Activated naive CD4-positive, alpha-beta T cell treated with anti-CD3 and anti-CD28 coated beads, Interleukin-2, amount 10 ng/mL, durations not matched to agents 7 days and 5 days (primary cell): ENCODE measurements at places on chromosomes 12 and 14.

- no peak for DNase-seq
Observed at GRCh38 chr12:105812366-105812765, 326.4 kb downstream of the NUAK1 start.

GRCh38 chr12:96889273-96889933 is 17.7 kb upstream of the NEDD1 start:
- DNase-seq = no peak

- no peak for DNase-seq
Observed at GRCh38 chr14:72686101-72686500, 207.8 kb downstream of the DPF3 start.

GRCh38 chr14:95510804-95511203 is 5.6 kb downstream of the SYNE3 start:
- no peak for DNase-seq

DNA sequence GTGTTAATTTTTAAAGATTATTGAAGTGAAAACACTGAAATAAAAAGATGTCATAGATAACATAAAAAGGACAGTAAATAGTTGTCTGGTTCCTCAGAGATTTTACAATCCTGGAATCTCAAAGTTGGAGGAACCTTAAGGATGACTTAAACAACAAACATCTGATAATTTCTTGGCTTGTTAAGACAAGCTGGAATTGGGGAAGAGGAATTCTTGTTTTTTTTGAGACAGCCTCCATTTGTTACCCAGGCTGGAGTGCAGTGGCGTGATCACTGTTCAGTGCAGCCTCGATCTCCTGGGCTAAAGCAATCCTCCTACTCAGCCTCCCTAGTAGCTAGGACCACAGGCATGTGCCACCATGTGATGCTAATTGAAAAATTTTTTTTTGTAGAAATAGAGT is 2.3 kb downstream of the ZNF410 start:
- no peak for DNase-seq

GRCh38 chr12:5259523-5259922 is 172.4 kb upstream of the NTF3 start:
- DNase-seq = no peak
